Activated CD4-positive, alpha-beta T cell treated with anti-CD3 and anti-CD28 coated beads, Interleukin-2, amount 10 ng/mL, durations not matched to agents 7 days and 5 days (primary cell): ENCODE measurements at places on chromosomes 2 and 18. TPM values are rescaled to one million over a fixed set of nuclear protein-coding genes. Genes with fewer than 3 reads are reported as not detected.

The GNLY gene
- total RNA-seq = 75.5 TPM

The ABCG8 gene
- not detected for total RNA-seq

The SLC30A3 gene
- total RNA-seq = 0.23 TPM

The TMEM37 gene
- not detected for total RNA-seq
